LNCaP clone FGC (cell line): ENCODE measurements at places on chromosomes 12 and 14.

DNA sequence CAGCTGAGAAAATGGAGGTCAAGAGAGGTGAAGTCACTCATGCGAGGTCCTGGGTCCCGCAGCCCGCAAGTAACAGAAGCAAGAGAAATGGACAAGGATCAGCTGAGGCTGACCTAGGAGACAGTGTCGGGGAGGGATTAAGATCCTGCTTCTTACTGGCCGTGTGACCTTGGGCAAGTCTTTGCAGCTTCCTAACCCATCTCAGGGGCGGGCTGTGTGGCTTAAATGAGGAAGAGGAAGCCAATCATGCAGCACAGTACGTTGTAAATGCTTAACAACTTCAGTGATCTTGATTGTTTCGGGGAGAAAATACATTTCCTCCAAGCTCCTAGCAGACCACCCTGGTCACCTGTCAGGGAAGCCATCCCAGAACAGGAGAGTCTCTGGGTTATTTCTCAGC is 7.1 kb upstream of the PGF start:
- DNase-seq = no peak

DNA sequence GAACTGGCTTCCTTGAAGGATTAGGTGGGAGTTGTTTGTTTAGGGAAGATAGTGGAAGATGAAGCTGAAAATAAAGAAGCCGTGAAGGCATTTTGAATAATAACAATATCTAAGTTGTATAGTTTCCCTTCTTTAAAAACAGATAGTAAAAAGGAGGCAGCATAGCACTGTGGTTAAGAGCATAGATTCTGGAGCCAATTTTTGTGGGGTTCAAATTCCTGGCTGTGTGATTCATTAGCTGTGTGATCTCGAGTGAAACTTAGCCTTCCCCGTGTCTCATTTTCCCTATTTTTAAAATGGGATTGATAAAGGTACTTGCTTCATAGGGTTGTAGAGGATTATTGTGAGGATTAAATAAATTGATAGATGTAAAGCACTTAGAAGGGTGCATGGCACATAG is 104.5 kb downstream of the MYRFL start:
- DNase-seq = no peak

DNA sequence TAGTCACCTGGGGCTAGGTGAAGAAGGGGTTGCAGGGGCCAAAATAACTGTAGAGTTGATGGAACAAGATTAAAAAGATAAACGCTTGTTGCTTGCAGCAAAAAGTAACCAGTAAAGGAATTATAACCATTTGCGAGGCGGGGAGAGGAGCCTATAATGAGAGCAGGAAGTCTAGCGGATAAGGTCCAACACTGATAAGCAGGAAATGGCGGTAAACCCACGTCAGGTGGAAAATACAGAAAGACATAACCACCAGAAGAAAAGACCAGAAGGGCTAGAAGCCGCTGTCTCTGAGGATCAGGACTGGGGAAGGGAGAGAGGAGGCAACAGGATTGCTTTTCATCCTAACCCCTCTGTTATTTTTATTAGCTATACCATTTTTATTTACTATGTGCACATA is 303.3 kb downstream of the DPF3 start:
- DNase-seq = no peak

GRCh38 chr14:90999299-90999698 is 61.1 kb downstream of the RPS6KA5 start:
- DNase-seq = no peak

- peak; percentile 99 for DNase-seq
These were observed 19.6 kb downstream of the MLXIP start for GRCh38 chr12:122097927-122098756.

DNA sequence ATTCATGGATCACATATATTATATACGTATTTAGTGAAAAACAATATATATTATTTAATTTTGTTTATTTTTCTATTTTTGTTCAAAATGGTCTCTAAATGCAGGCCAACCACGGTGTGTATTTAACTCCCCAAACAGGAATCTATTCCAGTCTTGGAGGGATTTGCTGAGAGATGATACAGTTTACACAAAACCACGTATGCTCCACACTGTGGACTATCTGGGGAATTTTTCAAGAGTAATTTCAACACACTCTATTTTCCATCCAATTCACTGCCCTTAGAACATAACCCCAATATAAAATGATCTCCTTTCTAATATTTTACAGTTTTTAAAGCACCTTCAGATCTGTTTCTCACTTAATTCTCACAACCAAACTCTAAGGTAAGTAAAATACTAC is 15.3 kb downstream of the EML1 start:
- no peak for DNase-seq
